HFF-Myc (cell line): ENCODE measurements at places on chromosomes 2 and 18.

DNA sequence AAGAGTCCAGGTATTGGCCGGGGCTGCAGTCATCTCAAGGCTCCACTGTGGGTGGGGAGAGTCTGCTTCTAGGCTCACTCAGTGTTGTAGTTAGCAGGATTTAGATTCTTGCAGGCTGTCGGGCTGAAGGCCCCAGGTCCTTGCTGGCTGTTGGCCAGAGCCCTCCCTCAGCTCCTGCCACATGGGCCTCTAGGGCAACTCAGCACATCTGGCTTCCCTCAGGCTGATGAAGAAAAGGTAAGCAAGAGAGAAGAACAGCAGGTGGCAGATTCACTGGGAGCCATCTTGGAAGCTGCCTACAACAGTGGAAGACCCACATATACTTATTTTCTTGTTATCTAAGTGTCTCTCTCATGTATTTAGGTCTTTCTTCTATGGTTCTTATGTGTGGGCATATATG lies 4.3 kb downstream of the MRPS9 start:
- DNase-seq = no peak

- DNase-seq = no peak
These were observed 5.8 kb downstream of the DLX1 start for GRCh38 chr2:172091000-172091641.

GRCh38 chr2:505941-506340 lies 171.3 kb downstream of the TMEM18 start:
- DNase-seq = no peak

GRCh38 chr2:10817413-10817812 lies 4.8 kb upstream of the PDIA6 start:
- DNase-seq = no peak

DNA sequence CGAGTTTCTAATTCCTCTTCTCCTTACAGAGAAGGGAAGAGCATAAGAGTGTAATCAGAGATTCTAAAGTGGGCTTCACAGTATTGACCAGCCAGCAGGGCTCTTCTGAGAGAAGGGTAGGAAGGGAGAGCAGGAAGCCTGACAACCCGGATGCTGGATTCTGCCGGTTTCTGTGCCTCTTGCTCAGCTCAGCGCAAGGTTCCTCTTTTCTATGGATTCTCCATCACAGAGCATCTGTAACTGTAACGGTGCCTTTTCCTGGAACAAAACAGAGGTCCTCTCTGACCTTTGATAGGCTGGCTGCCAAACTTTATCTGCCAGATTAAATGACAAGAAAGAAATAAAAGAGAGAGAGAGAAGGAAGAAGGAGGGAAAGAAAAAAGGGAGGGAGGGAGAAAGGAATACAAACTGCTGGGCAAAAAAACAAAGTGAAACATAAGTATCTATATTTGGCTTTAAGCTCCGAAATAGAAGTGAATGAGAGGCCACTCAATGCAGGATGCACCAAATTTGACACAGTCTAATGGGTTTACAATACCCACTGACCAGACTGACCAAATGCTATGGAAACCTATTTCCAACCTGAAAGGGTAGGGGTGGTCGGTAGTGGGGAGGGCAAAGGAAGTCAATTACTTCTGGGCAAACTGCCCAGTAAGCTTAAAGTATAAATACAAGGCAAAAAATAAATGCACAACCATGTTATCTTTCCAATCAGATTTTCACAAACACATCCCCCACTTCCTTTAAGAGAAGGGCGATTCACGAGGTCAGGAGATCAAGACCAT lies 59.2 kb downstream of the PIEZO2 start:
- no peak for DNase-seq

GRCh38 chr2:208352644-208353567 lies 53.7 kb upstream of the PTH2R start:
- no peak for DNase-seq

DNA sequence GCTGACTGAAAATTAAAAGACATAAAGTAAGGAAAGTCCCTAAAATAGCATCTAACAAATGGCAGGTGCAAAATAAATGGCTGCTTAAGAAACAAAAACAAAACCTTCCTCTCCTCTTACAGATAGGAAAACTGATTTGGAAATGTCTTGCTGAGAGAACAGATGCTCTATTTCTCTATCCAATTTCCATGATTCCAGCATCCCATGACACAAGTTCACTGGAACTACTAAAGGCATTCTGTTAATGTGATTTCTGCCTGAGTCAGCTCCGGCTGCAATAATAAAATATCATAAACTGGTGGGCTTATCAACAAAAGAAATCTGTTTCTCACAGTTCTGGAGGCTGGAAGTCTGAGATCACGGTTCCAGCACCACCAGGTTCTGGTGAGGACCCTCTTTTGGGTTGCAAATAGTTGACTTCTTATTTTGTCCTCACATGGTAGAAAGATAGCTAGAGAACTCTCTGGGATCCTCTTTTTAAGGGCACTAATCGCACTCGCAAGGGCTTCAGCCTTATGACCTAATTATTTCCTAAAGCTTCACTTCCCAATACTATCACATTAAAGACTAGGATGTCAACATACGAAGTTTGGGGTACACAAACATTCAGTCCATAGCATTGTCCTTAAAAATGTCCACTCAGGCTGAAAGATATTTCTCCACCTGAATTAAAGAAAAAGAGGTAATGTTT lies 78.2 kb upstream of the GALNT3 start:
- no peak for DNase-seq

GRCh38 chr2:118124288-118124891 lies 36.1 kb downstream of the INSIG2 start:
- no peak for DNase-seq

- DNase-seq = no peak
These were observed 75.2 kb upstream of the TSPYL6 start for GRCh38 chr2:54330926-54331835.

DNA sequence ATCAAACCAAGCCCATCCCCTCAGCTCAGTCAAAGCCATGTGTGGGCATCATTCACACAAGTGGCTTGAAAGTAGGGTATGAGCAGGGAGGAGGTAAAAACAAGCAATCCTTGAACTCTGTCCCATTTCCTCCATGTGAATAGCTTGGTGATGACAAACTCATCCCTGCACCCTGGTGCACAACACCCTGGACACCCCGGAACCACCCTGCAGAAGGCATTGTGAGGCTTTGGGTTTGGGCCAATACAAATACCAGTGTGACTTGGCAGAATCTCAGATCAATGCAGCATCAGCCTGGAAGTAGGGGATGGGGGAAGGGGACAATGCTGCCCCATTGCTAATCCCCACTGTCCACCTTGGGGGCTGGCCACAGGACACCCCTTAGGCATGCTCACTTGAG lies 28.6 kb downstream of the TGFA start:
- DNase-seq = no peak

DNA sequence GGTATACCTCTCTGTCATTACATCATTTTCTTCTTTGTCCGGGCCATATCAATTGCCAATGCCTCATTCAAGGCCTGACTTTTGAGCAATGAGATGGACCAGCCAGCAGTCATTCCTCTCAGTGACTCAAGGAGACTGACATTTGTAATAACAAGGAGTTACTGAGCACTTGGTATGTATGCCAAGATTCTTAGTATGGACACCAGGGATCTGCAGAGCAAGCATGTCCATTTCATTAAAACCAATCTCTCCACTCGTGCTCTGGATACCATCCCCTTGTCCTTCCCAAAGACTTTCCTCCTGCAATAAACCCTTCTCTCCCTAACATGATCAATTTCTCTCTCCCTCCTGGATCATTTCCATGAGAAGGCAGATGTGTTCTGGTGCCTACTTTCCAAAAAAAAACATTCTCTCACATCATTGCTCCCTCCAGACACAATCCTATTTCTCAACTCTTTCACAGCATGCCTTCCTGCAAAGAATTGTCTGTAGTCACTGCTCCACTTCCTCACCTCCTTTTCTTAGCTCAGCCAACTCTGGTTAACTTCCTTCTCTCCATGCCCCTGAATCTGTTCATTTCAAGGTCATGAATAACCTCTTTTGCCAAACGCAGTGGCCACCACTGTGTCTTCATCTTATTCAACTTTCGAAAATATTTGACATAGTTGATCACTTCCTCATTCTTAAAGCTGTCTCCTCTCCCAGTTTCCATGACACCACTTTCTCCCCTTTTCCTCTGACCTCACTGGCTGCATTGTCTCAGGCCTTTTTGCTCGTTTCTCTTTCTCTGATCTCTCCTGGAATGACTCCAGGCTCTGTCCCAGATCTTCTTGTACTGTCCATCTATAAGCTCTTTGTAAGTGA lies 102.8 kb upstream of the CYP1B1 start:
- no peak for DNase-seq

DNA sequence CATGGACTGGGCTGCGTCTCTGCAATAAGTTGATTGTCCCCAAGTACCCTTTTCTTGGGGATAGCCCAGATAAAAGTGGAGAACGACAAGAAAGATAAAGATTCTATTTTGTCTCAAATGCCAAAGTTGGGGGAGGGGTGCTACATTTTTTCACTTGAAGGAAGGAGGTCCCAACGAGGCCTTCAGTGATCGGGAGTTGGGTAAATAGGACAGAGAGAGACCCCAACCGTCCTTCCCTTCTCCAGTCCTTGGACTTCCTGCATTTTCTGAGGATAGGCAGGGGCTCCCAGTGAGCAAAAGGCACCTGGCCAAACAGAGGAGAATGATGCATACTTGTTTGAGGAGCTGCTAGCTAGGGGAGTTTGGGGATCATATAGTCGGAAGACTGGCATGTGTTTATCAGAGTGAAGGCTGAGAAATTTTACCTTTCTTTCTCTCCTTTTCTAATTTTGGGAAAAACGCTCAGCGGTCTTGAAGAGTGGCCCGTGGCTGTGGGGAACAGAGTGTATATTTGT lies 3.5 kb upstream of the EN1 start:
- no peak for DNase-seq

GRCh38 chr2:147420517-147420916 lies 424.3 kb upstream of the ACVR2A start:
- no peak for DNase-seq

DNA sequence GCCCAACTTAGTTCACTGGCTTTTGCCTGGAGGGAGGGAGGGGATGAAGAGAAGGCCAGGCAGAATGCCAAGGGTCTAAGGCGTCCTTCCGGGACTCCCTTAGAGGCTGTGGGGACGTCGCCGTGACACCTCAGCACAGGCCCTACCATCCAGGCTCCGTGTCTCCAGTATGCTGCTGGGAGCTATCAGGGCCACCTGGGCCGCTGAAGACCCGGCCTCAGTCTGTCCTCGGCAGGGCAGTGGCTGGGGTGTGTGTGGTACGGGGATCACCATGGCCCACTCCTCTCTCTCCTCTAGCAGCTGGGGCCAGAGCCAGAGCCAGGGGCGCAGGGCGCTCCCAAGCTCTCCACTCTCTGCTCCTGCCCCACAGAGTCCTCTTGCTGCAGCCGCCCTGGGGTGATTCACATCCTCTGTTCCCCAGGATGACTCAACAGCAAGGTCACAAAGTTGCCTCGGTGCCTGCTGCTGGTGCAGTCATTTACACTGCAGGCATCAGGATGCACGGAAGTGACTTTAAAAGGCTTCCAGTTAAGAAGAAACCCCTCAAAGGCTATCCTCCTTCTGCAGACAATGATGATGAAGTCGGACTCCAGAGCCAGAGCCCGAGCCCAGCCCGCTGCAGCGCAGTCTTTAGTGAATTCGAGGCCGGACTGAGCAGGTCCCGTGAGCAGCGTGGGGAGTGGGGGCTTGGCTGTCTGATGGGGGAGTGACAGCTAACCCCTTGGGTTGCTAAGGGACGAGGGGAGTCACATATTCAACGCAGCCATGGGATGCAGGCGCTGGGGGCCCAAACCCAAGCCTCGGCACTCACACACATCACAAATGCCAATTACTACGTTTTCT lies 31.9 kb downstream of the SNORC start:
- DNase-seq = peak; percentile 82

- DNase-seq = no peak
These were observed 249.9 kb upstream of the THUMPD2 start for GRCh38 chr2:40028792-40029488.

DNA sequence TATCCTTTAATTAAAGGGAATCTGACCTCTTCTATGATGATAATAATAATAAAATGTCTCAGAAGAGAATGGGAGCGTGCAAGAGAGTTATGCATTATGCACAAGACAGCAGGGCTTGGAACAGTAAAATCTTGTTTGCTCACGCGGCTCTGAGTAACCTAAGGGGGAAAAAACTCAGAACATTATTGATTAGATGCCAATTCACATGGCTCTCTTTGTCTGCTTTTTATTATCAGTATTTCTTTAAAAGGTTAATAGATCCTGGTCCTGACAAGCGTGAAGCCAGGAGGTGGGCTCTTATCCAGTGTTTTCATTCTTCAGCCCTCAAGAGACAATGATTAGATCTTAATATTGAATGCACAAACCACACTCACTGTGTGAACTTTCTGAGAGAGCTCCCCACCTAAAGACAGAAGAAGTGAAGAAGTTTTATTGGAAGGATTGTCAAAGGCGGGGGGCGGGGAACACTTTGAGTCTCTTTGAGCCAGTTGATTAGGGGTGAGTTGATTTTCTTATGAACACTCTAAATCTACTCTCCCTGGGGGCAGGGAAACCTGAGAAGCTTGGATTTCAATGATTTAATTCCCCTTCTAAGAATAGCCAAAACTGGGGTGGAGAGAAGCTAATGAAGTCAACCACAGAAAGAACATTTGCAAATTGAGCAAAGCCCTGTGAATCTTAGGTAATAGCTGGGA lies 127.5 kb upstream of the CTAGE1 start:
- DNase-seq = no peak
